ENCODE measurements at places on chromosomes 1 and 21.

- DNase-seq, result no peak
These were observed 19.0 kb downstream of the GNG12 start for GRCh38 chr1:67814121-67814772.

GRCh38 chr1:113391649-113392271, 1.4 kb downstream of the MAGI3 start:
- peak; percentile 3 for DNase-seq

DNA sequence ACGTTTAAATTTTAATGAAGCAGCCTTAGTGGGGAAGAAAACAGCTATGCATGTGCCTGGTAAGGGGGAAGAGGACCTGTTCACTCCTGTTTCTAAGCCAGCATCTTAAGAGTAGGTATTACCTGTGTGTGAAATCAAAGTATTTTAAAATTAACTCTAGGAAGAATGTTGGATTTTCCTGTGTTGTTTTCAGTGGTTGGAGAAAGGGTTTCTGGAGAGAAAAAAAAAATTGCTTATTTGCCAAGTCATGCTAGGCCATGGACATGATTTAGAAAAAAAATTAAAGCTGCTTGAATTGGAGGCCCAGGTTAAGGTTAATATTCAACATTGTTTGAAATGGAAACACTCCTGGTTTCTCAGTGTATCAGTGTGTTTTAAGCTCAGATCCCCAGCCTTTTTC, 42.9 kb upstream of the DNAJC6 start:
- no peak for DNase-seq

GRCh38 chr21:31294691-31295090, 49.4 kb downstream of the TIAM1 start:
- DNase-seq, result no peak

GRCh38 chr1:36845802-36846201, 188.5 kb downstream of the GRIK3 start:
- no peak for DNase-seq

- no peak for DNase-seq
These were observed 14.9 kb downstream of the FASLG start for GRCh38 chr1:172673761-172674160.
